Activated T-helper 1 cell treated with anti-CD3 and anti-CD28 coated beads, Interleukin-2, amount 50 U/mL, for 16 hours (primary cell): ENCODE measurements at places on chromosomes 11 and 22.

GRCh38 chr11:100563541-100564280, 123.4 kb upstream of the ARHGAP42 start:
- DNase-seq: no peak

GRCh38 chr11:8706673-8707432, 24.3 kb downstream of the RPL27A start:
- DNase-seq: no peak

DNA sequence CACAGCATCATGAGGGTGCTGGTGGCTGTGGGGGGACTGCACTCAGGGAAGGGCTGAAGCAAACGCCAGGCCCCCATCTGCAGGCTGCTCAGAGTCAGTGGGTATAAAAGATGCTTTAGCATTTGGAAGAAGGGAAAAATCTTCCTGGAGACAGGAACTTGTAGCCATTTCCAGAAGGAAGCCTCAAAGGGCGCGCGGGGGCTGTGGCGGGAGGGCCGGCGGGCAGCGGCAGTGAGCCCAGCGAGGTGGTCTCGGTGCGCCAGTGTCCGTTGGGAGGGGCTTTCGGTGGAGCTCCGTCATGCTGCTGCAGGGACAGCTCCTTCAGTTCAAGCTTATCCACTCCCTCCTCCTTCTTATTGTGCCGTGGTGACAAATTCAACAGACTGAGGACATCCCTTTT, 63.0 kb upstream of the PITPNB start:
- DNase-seq: no peak

- peak; percentile 73 for DNase-seq
Measured at GRCh38 chr11:130861902-130862860, 54.1 kb downstream of the SNX19 start.

GRCh38 chr11:73783483-73784020, 4.1 kb upstream of the MRPL48 start:
- no peak for DNase-seq

DNA sequence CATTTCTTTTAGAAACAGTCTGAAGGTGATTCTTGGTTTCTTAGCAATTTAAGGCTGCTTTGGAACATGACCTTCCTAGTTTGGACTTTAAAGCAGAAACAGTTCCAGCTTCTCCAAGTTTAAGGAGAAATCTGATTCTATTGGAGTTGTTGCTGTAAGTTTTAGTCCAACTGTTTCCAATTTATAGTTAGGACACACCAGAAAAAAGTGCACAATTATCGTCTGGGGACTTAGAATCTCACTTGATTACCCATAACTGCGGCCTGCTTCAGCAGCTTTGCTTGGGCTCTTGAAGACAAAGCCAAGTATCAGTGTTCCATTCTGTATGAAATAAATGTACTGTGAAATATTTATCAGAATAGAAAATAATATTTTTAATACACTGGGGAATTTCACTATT, 246.6 kb downstream of the TMEM135 start:
- DNase-seq: no peak

- DNase-seq: no peak
Measured at GRCh38 chr11:68282141-68282860, 10.5 kb upstream of the C11orf24 start.

DNA sequence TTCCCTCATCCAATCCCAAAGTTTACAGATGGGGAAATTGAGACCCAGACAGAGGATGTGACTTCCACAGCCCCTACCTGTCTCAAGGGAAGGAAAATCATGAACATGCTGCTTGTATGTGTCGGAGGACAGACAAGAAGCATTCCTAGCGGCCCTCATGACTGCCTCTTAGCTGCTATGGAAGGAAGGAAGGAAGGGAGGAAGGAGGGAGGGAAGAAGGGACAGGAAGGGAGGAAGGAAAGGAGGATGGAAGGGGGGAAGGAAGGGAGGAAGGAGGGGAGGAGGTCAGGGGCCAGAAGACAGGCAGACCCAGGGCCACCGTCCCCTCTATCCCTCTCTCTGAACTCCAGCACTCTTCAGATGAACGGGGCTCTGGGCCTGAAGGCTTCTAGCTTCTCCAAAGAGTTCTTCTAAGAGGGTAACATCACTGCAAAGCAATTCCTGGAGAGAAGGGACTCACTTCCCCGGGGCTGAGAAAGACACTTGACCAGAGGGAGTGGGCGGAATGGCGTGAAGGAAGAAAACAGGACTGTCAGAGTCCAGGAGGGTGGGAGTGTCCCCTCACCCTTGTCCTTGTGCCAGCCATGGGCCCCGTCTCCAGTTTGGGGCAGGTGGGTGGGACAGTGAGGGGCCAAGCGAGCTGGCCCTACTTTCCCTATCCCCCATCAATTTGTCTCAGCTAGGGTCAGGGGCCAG, 149.4 kb downstream of the FEZ1 start:
- no peak for DNase-seq

GRCh38 chr11:64880240-64881001, 2.0 kb upstream of the EHD1 start:
- DNase-seq: no peak

- peak; percentile 81 for DNase-seq
Measured at GRCh38 chr22:49962012-49962750, 1.6 kb downstream of the PIM3 start.

GRCh38 chr11:129237456-129237855, 45.3 kb upstream of the ARHGAP32 start:
- no peak for DNase-seq

GRCh38 chr11:75031771-75032549, 43.2 kb downstream of the NEU3 start:
- peak; percentile 39 for DNase-seq

GRCh38 chr22:21009638-21010425, 5.1 kb upstream of the P2RX6 start:
- no peak for DNase-seq

- no peak for DNase-seq
Measured at GRCh38 chr11:126194121-126194543, 17.3 kb downstream of the RPUSD4 start.

DNA sequence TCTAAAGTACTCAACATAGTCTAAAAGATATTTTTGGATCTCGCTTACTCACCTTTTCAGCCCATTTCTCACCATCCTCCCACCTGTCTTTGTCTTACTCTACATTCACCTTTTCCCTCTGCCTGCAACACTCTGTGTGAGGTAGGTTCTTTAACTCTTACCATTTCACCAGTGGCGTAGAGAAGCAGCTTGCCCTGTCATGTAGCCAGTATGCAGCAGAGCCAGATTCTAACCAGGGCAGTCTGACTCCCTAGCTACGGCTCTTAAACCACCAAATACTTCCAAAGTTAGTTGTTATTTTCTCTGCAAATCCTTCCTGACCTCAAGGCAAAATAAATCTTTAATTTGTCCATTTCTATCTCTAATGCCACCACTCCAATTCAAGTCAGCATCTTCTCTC, 7.5 kb downstream of the ALG8 start:
- DNase-seq: no peak

DNA sequence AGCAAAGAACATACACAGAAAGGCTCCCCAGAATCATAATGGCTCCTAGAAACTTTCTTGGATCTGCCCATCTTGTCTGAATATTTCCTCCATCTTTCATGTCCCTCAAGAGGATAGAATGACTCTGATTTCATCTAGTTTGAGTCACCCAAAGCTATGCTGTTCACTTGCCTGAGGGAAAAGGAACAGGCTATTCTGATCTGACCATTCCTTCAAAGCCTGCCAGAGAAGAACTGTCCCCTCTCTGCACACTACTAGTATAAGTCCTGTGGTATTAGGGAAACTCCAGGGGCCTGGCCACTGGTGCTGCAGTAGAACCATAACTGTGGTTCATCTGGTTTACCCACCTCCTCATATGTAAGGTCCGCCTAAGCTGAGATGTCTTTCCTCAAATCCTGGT, 2.4 kb upstream of the PATE1 start:
- no peak for DNase-seq

DNA sequence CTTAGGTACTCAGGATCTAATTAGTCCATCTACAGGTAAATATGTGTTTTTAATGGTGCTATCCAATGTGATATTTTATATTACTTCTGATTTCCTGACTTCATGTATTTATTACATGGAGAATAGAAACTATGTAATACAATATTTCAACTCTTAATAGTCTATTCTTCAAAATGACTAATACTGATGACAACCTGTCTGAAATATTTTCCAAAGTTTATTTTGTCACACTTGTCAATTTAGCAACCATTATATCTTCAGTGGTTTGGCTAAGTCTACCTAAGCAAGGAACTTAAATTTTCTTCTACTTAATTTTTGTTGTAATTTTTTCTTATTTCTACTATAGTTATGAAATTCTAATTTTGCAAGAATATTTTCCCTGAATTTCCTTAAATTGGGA, 55.0 kb upstream of the CNTN5 start:
- DNase-seq: no peak

DNA sequence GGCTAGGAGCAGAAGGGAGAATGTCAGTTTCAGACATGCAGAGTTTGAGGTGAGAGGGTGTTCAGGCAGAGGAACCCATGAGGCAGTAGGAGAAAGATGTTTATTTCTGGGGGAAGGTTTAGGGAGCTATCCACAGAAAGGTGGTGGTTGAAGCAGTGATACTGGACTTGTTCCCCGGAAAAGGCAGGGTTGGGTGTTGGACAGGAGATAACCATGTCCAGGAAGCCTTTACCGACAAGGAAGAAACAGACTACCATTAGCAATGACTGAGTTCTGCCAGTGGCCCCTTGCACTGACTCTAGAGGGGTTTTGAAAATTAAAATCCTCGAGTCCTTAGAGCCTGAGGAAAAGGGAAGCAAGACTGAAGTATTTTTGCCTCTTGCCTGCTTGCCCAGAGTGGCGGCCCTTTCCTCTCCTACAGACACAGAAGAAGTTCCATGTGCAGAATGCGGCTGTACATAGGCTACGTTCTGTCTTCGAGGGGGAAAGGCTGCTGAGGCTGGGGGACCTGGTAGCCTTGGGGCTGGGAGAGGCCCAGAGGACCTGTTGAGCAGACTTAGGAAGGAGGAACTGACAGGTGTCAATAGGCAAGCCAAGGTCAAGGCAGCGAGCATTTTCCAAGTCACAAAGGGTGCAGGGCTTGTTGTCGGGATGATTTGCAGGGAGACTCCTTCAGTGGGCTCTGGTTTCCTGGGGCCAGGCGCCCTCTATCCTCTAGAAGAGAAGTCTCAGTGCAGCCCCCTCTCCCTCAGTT, 146.7 kb downstream of the LDLRAD3 start:
- DNase-seq: no peak

GRCh38 chr11:9568854-9569587, 4.4 kb upstream of the WEE1 start:
- no peak for DNase-seq

GRCh38 chr11:9130297-9130696, 38.9 kb upstream of the SCUBE2 start:
- DNase-seq: no peak

DNA sequence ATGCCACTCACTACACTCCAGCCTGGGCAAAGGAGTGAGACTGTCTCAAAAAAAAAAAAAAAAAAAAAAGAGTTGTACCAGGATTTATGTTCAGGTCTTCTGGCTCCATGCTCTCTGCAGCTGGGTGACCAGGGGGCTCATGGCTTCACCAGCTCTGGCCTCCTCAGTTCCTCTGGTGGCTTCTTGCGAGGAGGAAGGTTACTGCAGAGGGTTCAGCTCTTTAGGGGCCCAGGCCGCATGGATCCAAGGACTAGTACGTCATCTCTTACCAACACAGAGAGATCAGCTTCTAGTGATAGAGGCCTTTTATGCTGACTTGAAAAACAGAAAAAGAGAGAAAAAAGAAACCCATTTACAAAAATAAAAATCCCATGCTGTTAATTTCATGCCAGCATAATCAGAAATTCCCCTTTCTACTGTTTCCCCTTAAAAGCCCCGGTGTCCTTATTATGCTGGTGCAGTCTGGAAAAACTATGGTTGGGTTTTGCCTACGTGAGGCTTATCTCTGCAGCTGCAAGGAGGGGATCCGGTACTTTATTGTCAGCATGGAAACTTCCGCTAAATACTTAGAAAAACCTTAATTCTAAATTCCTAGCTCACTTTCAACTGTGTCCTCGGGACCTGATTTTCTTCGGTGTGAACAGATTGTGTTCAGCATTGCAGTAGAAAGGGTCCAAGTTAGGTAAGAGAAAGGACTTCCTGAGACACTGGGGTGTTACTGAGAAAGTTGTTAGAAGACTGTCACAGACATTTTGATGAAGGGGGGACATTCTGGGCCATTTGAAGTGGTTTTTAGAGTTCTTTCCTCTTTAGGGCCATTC, 13.7 kb downstream of the ZBTB16 start:
- no peak for DNase-seq

- no peak for DNase-seq
Measured at GRCh38 chr11:7600205-7600775, 73.0 kb downstream of the CYB5R2 start.

GRCh38 chr11:70556884-70557741, 158.8 kb downstream of the CTTN start:
- DNase-seq: no peak

- no peak for DNase-seq
Measured at GRCh38 chr11:19785265-19785664, 72.6 kb downstream of the NAV2 start.

GRCh38 chr11:102115557-102115956, 5.3 kb downstream of the YAP1 start:
- DNase-seq: no peak
